A549 (cell line): ENCODE measurements at places on chromosomes 5 and 9. TPM values are rescaled to one million over a fixed set of nuclear protein-coding genes. Genes with fewer than 3 reads are reported as not detected.
A peak's percentile ranks its signal among the peaks of the same experiment; 100 is the strongest.

The ICE1 gene
- polyA plus RNA-seq = 16.3 to 17.6 TPM (median 16.9 TPM) in 3 replicates

The ZNF883 gene
- polyA plus RNA-seq = 1.8 to 2.3 TPM (median 2.0 TPM) in 3 replicates

The MYMK gene
- polyA plus RNA-seq = not detected in 3 replicates

The TMEM252 gene
- polyA plus RNA-seq = not detected in 3 replicates

The FOXD4L4 gene
- polyA plus RNA-seq = 0.05 to 0.09 TPM in 2 of 3 replicates, not detected in the other

The TSSK1B gene
- polyA plus RNA-seq = not detected in 3 replicates

The PITX1 gene
- polyA plus RNA-seq = 15.8 to 17.1 TPM (median 16.7 TPM) in 3 replicates

The LOX gene
- 0.13 to 0.36 TPM (median 0.17 TPM) in 3 replicates for polyA plus RNA-seq

The AHRR gene
- polyA plus RNA-seq = 1.7 to 2.3 TPM (median 1.8 TPM) in 3 replicates

The MEF2C gene
- polyA plus RNA-seq = 0.06 to 0.12 TPM (median 0.10 TPM) in 3 replicates

The SHOC1 gene
- not detected in 3 replicates for polyA plus RNA-seq

DNA sequence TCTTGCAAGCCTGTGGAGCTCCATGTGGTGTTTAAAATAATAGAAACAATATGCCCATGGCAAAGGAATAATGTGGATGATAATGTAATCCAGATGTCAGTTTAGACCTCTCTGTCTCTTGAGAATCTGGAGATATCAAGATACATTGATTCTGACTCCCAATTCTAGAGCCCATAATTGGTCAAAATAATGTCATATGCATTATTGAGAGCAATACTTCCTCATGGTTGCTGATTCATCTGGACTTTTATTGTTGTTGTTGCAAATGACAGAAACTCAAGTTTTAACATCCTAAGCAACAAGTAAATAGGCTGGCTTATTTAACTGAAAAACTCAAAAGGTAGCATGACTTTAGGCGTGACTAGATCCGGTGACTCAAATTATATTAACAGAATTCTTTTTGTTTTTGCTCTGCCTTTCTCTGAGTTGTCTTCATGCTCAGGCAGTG lies 152.1 kb downstream of the PCSK1 start:
- no peak for DNase-seq

DNA sequence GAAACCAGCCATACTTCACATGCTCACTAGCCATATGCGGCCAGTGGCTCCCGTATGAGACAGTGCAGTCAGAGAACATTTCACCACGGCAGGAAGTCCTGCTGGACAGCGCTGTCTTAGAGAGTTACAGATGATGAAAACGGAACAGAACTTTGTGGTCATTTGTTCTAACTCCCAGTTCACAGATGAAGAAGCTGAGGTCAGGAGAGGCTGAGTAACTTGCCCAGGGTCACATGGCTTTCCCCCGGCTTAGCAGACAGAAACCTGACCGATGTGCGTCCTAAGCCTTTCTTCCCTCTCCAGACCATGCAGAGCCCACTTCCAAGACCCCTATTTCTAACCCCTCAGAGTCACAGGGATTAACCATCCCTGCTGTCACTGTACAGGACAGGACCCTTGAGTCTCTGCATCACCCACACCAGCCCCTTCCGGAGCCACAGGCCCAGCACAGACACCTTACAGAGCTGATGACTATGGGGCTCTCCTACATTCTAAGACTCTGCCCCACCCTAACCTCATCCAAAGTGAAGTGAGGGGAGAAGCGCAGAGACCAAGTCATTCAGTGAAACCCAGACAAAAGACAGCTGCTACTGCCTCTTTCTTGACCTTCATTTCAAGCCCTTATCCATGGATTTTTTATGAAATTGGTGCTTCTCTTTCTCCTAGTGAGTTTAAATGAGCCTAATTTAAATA lies 86.9 kb downstream of the PTPN3 start:
- no peak for DNase-seq

DNA sequence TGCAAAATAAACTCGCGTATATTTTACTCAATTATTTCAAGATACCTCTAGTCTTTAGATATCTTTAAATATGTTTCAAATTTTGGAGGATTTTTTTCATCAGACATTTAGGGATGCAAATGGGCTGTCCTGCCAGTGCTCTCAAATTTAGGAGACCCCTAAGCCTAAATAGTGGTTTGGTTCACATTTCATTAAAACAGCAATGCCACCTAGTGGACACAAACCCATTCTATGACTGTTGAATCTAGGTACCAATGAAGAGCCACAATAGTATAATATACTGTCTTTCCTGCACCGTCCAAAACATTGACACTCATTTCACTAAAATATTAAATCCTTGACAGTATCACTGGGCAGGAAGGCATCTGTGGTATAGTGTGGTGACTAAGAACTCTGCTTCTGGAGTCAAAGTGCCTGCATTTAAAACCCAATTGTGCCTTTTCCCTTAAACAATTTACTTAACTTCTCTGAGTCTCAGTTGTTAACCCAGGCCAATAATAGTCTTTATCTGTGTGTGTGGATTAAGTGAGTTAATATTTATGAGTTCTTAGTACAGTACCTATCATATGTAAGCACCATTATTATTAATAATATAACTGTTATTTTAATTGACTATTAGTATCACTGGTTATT lies 148.0 kb downstream of the RORB start:
- DNase-seq = no peak

DNA sequence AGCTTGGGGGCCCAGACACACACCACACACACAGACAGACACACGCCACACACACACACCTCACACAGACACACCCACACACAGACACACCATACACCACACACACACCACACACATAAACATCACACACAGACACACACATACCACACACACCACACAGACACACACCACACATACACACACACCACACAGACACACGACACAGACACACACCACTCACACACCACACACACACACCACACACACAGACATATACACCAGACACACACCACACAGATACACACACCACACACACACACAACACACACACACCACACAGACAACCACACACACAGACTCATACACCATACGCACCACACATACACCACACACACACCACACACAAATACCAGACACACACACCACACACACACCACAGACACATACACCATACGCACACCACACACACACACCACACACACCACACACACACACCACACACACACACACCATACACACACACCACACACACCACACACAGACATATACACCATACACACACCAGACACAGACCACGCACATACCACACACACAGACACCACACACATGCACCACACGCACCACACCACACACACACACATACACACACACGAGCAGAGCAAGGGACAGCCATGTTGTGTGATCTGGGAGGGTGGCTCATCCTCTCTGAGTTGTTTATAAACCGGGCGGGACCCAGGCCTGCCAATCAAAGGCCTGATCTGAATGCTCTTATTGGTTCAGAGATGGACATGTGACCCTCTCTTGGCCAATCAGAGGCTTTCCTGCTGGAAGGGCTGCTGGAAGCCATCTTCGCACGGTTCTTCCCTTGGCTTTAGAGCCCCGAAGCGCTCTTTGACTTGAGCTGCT lies 148.3 kb downstream of the GAPVD1 start:
- DNase-seq = peak; percentile 81

DNA sequence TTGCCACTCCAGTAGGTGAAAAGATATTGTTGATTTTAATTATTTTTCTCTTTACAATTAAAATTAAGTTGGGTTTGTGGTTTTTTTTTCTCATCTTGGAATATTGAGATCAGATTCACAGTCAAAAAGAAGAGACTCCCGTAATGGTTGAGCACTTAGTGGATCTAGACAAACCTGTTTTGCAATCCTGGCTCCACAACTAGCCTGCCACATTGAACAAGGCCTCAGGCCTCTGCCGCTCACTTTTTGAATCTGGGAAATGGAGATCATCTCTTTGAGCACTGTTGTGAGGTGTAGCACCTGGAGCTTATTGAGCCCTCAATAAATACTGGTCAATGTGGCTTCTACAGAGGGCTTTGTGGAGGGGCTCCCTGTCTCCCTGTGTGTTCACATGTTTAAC lies 37.1 kb upstream of the RARS1 start:
- no peak for DNase-seq

DNA sequence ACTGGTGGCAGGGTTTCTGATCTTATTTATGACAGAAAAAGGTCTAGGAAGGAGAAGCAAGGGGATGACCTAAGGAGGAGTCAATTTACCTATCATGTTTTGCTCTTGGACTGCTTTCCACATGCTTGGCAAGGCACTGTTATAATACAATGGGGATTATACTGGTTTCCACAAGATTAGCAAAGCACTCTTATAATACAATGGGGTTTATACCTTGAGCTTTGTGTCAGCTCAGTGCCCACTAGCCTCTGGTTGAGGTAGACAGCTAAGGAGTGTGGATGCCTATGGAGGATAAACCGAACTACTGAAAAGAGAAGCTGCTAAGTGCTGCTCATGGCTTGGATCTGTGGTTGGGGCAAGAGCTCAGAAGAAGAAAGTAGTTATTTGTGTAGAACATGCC lies 68.7 kb downstream of the MRPS27 start:
- no peak for DNase-seq

- DNase-seq = no peak
Measured at GRCh38 chr9:134303601-134304000, 22.7 kb upstream of the RXRA start.

- no peak for DNase-seq
Measured at GRCh38 chr5:76470976-76471375, 67.9 kb downstream of the IQGAP2 start.

GRCh38 chr5:76787237-76787636 lies 31.6 kb upstream of the F2RL1 start:
- DNase-seq = no peak

DNA sequence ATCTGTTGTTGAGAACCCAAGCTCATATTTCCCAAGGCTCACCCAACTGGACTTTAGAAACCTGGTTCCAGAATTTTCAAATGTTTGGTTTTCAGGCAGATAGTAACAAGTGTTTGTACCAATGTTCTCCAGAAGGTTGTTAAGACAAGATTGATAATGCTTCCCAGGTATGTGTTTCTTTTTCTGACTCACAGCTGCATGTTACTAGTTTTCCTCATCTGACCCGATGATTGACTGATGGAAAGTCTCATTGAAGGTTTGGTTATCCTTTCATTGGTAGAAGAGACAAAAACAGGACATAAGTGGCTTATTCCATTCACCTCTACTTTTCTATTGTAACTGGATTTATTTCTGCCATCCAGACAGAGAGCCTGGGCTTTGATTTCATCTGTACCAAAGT lies 10.4 kb downstream of the BASP1 start:
- DNase-seq = no peak

DNA sequence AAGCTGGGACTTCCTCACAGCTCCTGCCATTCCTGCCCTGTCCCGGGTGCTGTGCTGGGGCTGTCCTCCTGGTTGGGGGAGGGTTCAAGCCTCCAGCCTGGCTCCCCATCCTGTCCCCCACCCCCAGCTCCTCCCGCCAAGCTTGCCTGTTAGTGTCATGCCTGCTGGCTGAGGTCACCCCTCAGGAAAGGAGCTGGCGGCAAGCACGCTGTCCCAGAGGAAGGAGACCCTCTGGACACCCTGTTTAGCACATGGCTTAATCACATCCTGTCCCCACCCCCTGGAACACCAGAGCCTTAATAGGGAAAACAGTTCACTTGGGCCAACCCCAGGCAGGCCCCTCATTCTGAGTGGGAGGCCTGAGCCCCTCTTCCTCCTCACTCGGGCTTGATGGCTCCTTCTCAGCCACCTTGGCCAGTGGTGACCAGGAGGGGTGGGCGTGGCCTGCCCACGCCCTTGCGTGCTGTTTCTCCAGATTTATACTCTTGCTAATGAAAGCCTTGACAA lies 9.2 kb upstream of the PHYHD1 start:
- DNase-seq = peak; percentile 65

GRCh38 chr5:163595932-163596607 lies 90.7 kb downstream of the MAT2B start:
- DNase-seq = no peak

GRCh38 chr5:167944121-167944852 lies 347.2 kb upstream of the WWC1 start:
- DNase-seq = no peak

DNA sequence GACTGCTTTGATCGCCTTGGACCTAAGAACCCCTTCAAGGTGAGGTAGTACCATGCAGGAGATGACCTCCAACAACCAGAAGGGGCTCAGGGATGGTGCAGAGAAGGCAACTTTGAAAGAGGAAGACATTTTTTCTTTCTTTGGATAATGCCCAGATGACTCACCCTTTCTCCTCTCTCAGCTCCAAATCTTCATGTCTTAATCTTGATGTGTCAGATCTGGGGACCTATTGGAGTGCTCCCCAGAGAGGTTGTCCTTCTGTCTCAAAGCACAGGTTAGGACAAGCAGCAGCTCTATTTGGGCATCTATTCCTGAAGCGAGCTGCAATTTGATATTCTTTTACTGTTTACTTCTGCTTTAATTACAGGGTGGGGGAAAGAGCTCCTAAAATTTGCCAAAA lies 229.9 kb upstream of the MAP3K1 start:
- no peak for DNase-seq

DNA sequence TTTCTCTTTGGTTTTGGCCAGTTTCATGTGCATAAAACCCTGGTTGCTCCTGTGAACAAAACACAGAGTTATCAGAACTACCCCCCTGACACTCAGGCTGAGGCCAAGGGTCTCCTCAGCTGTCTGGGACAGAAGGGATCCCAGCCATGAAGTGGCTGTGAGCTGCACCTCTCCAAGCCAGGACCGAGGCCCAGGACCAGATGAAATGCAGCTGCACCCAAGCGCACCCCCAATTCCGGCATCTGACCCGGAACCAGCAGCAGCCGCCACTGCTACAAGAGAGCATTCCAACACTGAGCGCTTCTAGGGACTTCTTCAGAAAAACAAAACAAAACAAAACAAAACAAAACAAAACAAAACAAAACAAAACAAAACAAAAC lies 16.0 kb upstream of the SLC25A51 start:
- DNase-seq = no peak

GRCh38 chr9:136143215-136144001 lies 24.7 kb upstream of the TMEM250 start:
- no peak for DNase-seq

DNA sequence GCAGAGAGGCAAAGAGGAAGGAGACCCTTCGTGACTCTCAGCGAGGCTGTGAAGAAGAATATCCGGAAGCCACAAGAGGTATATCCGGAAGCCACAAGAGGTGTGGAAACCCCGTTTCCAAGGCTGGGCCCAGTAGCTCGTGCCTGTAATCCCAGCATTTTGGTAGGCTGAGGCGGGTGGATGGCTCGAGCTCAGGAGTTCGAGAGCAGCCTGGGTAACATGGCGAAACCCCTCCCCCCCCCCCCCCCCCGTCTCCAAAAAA lies 612 bp upstream of the BBLN start:
- DNase-seq = no peak

DNA sequence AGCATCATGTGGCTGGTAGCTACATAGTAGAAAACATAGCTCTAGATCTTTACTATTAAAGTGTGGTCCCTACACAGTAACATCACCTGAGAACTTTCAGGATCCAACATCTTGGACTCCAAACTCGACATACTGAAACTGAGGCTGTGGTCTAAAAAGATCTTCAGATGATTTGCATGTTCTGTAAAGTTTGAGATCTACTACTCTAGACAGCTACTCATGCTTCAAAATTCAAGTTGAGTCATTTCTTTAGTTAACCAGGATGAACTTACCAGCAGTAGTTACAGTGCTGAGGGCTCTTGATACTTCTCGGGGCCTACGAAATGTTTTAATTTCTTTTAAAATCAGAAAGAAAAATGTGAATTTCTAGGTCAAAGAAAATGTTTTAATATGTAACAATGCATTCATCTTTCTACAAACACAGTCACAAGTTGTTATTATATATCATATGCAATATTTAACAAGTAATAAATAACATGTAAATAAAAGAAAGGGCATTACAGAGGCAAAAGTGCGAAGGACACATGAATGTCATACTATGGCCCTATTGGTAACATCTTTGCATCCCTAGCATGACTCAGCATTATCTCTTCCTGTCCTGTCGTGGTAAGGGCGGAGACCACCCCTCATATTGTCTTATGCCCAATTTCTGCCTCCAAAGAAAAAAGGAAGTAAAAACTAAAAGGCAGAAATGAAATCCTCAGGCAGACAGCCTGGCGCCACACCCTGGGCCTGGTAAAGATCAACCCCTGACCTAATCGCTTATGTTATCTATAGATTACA lies 563.9 kb upstream of the TLE4 start:
- DNase-seq = no peak
